ENCODE measurements at places on chromosomes 16 and 17.

DNA sequence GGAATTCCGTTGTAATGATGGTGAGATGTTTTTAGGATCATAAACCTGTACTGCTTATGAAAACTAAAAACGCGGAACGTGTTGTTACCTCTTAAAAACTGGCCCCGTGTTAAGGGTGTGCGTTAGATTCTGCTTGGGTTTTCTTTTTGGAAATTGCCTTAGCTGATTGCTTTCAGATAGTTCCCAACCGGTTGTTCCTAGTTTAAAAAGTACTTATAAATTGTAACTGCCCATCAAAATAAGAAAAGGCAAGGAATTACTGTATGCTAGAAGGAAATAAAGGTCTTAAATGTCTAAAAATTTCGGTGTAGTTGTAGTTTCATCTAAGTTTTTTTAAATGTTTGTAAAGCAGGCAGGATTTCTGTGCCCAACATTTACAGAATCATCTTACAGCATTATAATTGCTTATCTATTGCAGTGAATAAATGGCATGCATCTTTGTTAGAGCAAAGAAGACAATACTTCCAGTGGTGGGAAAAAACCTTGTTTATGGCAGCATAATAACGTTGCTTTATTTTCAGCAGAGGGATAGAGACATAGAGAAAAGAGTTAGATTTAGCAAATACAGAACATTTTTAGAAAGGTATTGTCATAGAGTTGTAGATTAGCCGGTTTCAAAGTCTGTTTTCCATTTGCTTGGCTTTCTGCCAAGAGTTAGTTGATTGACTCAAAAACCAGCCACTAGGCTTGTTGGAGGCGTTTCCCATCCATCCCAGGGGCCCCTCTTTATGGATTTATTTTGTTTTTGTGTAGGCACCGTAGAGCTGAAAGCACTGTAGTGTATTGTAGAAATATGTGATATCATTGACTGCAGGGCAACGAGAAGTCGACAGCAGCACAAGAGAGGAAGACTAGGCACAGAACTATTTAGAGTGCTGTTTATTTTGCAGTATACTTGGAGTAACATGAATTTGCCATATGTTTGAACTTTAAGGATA, 1.7 kb downstream of the PPM1D start:
- DNase-seq: no peak

DNA sequence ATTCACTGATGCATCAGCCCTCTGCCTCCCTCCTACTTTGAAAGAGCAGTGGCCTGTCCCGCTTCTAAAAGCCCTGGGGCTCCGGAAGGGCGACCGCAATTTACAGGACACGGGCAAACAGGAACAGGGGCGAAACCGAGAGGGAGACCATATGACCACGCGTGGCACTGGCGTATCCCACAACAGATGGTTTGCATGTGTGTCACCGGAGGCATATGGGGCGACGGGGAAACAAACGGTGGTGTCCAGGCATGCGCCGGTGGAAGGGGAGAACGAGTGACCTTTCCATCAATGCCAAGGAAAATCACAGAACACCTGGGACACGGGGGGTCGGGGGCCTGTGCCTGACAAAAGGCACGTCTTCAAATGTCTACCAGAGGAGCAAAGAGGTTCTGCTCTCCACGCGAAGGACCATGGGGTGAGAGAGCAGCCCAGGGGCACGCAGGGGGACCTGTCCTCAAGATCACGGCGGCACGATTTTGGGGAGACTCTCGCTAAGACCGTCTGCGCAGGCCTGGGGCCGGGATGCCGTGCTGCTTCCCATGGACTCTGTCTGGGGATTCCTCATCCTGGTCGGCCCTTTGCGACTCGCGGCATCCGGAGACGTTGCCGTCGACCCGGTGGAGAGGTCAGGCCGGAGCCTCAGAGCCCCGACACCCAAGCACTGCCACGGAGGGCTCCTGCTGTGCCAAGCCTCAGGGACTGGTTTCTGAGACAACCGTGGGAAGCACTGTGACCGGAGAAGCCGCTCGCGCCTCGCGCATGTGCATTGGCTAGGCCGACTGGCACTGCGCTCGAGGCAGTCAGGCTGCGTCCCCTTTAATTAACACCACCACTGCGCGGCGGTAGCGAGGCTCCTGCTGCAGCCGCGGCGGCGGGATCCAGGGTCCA, 12.8 kb upstream of the KCNJ18 start:
- no peak for DNase-seq

DNA sequence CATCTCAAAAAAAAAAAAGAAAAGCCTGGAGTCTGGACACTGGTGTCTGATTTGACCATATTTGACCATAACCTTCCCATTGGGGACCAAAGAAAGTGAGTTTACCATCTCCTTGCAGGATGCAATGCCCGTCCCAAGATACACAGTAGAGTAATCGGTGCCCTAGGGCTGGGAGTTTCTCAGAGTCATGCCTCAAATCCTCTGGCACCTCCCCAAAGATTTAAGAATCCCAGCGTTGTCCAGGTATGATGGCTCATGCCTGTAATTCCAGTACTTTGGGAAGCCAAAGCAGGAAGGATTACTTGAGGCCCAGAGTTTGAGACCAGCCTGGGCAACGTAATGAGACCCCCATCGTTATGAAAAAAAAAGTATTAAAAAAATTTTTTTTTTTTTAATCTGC, 5.0 kb downstream of the PITPNM3 start:
- no peak for DNase-seq

DNA sequence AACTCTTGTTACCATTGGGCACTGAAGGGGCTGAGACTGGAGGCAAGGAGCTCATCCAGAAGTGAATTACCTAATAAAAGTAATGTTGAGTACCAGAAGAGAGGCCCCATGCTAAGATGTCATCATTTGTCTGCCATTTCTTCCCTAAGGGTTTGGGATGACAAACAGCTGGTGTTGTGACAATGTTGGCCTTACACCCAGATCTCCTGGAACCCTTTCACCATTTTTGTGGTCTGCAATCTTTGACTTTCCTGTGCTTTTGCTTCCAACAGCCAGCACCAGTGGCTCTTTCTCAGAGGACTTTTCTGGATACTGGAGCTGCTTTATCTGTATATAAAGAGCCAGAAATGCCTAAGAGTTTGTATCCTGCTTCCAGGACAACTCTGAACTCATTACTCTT, 84.1 kb downstream of the SHISA9 start:
- no peak for DNase-seq

DNA sequence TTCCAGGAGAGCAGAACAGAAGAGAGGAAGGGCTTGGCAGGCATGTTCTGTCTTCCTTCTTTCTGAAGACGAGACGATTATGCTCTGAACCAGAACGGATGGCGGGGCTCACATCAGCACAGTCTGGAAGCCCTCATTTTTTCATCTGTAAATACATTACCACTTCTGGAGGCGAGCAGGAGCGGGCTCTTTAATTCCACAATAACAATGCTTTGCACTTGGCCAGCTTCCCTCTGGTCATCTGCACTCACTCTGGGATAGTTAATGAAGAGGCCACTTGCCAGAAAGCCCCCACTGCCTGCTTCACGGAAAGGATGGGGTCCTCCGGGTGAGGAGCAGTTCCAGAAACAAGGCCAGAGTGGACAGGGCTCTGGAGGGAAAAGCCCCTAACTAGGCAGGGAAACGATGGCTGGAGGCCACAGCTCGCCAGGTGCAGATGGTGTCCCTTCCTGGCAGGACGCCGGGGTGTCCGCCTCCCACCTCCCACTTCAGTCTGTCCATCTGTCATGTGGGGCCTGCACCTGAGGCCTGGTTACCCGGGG, 13.1 kb upstream of the BCAR1 start:
- DNase-seq: no peak

DNA sequence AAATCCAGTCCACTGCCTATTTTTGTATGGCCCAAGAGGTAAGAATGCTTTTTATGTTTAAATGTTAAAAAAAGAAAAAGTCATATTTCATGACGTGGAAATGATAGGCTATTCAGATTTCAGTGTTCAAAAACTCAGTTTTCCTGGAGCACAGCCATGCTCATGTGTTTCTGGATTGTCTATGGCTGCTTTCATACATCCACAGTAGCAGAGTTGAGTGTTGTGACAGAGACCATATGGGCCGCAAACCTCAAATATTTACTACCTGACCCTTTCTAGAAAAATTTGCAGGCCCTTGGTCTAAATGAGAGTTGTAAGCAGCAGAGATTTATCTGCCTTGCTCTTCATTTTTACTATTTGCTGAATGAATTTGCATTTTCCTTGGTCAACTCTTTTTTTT, 264.1 kb downstream of the CBLN1 start:
- DNase-seq: no peak

- DNase-seq: no peak
Observed at GRCh38 chr17:73069164-73069770, 23.2 kb downstream of the SLC39A11 start.

DNA sequence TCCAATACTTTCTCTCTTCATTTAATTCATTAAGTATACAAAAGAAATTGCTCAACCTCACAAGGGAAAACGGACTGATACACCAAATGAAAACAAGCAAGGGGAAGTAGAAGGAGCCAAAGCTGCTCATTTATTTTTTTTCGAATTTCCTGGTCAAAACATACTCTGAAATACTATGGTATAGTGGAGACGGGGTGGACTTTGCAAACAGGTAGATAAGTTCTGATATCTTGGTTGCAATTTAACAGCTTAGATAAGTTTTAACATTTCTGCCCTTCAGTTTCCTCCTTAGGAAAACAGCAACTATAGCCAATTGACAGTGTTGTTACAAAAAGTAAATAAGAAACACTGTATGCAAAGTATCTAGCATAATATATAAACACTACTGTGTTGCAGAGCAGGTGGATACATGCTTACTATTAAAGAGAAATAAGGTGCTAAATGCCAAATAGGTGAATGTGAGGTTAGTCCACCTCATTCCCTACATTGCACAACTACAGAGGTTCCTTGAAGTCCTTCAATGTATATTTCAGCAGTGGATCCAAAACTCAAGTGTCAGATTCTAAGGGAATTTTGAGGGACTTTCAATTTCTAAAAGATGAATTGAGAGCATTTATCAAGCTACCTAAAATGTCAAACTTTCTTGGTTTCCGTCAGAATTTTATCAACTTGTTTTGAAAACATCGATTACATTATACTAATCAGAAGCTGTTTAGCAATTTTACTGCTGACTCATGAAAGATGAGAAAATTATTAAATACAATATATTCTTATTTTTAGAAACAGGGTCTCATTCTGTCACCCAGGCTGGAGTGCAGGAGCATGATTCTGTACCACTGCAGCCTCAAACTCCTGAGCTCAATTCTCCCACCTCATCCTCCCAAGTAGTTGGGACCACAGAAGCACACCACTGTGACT, 11.0 kb downstream of the CCDC47 start:
- DNase-seq: no peak

DNA sequence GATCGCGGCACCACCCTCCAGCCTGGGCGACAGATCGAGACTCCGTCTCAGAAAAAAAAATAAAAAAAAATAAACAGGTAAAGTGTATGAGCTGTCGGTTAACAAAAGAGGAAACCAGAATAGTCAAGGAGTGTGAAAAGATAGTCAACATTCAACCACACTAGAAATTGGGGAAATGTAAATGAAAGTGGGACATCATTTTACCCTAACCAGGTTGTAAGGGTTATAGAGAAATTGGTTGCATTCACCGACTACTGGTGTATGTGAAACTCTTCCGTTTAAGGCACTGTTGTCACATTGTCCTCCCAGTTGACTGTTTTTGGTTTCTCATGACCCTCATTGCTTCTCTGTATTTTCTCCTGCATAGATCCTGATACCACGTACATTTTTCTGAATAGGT, 62.8 kb downstream of the RABEP1 start:
- no peak for DNase-seq

- DNase-seq: no peak
Observed at GRCh38 chr17:50157891-50158290, 7.4 kb upstream of the PPP1R9B start.

- DNase-seq: no peak
Observed at GRCh38 chr16:65525707-65526106, 403.8 kb upstream of the CDH11 start.

GRCh38 chr17:75468291-75468754, 11.9 kb downstream of the TMEM94 start:
- no peak for DNase-seq

Data from activated T-cell treated with anti-CD3 and anti-CD28 coated beads for 1 hour (primary cell).